ENCODE measurements at places on chromosomes 16 and 17.

DNA sequence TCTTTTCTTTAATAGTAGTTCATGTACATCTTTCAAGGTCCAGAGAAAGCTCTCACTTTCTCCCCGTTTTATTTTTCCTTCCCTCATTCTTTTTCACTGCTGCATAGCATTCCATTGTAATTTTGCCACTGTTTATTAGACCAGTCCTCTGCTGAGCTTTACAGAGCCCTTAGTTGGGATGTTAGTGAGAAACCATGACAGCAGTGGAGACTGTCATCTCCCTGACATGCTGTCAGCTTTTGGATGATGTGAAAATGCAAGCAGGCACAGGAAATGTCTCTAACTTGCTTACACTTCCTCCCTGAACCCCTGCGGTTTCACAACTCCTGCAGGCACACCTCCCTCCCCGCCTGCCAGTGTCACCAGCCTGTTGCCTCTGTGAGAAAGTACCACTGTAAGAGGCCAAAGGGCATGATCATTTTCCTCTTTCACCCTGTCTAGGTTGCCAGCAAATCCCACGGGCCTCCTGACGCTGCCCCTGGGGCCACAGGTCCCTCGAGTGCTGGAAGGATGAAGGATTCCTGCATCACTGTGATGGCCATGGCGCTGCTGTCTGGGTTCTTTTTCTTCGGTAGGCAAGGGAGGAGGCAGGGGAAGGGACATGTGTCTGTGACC is at the start of gene ITGAL:
ITGAL (plus strand) TSS at position 415 of the 615 bp plus-strand sequence; CDS start at position 511, 96 bp downstream.
- H3K27ac ChIP-seq: peak within 1 kb of the TSS; percentile 92
- peaks cover 70% of the 10 kb centered on the region for H3K4me1 ChIP-seq
- H3K4me3 ChIP-seq: peak within 1 kb of the TSS; percentile 92
- no peaks in the 10 kb centered on the region for H3K27me3 ChIP-seq

GRCh38 chr17:33802349-33803198 is 452.5 kb upstream of the CCL2 start:
- no peak overlapping the region for H3K4me3 ChIP-seq
- peaks cover 24% of the 10 kb centered on the region for H3K27me3 ChIP-seq
- H3K36me3 ChIP-seq: no peaks in the 10 kb centered on the region
- H3K4me1 ChIP-seq: no peaks in the 10 kb centered on the region
- DNase-seq: no peak

GRCh38 chr16:2428051-2428783 is 1.0 kb upstream of the CCNF start:
- H3K4me1 ChIP-seq: peaks cover 16% of the 10 kb centered on the region
- H3K36me3 ChIP-seq: peaks cover 30% of the 10 kb centered on the region
- peak overlapping the region; percentile 87 for H3K4me3 ChIP-seq
- peak overlapping the region; percentile 81 for H3K27ac ChIP-seq
- peak; percentile 61 for DNase-seq

DNA sequence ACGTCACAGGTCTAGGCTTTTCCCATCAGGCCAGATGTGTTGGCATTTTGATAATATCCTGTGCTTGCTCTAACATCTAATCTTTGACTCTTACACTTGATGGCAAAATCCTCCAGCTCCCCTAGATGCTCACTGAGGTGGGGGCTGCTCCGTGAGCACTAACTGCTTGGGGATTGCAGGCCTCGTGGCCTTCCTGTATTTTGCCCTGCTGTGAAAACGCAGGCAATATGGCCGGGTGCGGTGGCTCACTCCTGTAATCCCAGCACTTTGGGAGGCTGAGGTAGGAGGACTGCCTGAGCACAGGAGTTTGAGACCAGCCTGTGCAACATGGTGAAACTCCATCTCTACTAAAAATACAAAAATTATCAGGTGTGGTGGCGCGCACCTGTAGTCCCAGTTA is 9.7 kb upstream of the MLKL start:
- H3K27ac ChIP-seq: no peak overlapping the region
- no peaks in the 10 kb centered on the region for H3K4me1 ChIP-seq
- H3K4me3 ChIP-seq: no peak overlapping the region
- H3K27me3 ChIP-seq: no peaks in the 10 kb centered on the region
- no peak for DNase-seq

- H3K36me3 ChIP-seq: peaks cover 15% of the 10 kb centered on the region
- peaks cover 20% of the 10 kb centered on the region for H3K4me1 ChIP-seq
- H3K4me3 ChIP-seq: no peak overlapping the region
- DNase-seq: no peak
Measured at GRCh38 chr16:67579686-67580085, 17.4 kb downstream of the CTCF start.

DNA sequence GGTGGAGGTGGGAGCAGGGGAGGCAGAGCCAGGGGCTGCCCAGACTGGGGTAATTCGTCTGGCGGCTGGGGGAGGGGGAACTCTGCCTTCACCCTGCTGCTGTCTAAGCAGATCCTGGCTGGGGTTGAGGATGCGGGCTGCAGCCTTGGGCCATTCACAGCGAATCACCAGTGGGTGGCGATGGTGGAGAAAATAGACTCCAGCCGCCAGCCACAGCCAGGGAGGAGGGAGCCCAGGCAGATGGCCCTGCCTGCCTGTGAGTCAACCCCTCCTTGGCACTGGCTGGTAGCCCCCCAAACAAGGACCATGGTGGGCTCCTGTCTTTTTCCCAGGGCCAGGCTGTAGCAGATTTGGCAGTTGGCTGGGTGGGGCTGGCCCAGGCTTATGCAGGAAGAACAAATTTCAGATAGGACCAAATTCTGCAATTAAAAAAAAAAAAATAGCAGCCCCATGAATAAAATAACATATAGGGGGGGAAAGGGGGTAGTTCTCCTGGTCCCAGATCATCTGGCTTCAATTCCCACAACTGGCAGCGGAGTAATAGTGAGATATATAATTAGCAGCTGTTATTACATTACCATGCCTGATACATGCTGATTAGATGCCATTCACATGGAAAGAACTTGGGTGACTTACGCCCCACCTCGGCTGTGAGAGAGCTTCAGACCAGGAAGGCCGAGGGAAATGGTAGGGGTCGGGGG is 41.5 kb upstream of the CDH5 start:
- H3K27me3 ChIP-seq: peaks cover 2% of the 10 kb centered on the region
- no peaks in the 10 kb centered on the region for H3K36me3 ChIP-seq
- no peaks in the 10 kb centered on the region for H3K4me1 ChIP-seq
- no peak overlapping the region for H3K27ac ChIP-seq

DNA sequence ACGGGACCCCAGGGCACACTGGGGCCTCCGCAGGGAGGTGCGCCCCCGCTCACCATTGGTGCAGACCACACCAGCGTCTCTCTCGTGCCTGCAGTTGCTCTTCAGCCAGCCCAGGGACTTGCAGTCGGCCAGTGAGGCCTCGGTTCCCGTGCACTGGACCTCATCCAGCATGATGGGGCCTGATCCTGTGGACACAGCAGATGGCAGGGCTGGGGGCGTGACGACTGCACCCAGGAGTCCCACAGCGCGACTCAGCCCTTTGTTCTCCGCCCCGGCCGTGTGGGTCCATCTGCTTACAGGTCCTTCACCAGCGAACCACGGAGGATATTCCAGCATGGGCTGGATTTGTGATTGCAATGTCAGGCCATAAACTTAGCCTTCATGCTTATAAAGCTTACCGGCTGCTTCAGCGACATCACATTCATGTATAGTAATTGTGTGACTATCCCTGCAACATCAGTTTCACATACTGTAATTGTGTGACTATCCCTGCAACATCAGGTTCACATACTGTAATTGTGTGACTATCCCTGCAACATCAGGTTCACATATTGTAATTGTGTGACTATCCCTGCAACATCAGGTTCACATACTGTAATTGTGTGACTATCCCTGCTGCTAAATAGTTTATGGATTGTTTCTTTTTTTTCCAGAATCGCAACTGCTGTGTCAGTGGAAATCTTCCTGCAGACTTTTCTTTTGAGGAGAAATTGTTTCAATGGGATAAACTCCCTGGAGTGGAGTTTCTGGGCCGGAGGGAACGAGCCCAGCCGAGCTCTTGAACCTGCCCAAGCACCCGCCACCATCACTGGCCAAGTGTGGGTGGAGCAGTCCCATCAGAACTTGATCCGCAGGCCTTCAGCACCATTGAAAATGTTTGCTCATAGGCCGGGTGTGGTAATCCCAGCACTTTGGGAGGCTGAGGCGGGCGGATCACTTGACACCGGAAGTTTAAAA is 4.8 kb downstream of the LGALS3BP start:
- peaks cover 2% of the 10 kb centered on the region for H3K36me3 ChIP-seq
- no peaks in the 10 kb centered on the region for H3K27me3 ChIP-seq
- H3K4me1 ChIP-seq: peaks cover 32% of the 10 kb centered on the region

- H3K27ac ChIP-seq: no peak overlapping the region
- DNase-seq: no peak
- no peaks in the 10 kb centered on the region for H3K36me3 ChIP-seq
- no peak overlapping the region for H3K4me3 ChIP-seq
- H3K27me3 ChIP-seq: no peaks in the 10 kb centered on the region
Measured at GRCh38 chr17:54971147-54971546, 2.6 kb downstream of the STXBP4 start.

DNA sequence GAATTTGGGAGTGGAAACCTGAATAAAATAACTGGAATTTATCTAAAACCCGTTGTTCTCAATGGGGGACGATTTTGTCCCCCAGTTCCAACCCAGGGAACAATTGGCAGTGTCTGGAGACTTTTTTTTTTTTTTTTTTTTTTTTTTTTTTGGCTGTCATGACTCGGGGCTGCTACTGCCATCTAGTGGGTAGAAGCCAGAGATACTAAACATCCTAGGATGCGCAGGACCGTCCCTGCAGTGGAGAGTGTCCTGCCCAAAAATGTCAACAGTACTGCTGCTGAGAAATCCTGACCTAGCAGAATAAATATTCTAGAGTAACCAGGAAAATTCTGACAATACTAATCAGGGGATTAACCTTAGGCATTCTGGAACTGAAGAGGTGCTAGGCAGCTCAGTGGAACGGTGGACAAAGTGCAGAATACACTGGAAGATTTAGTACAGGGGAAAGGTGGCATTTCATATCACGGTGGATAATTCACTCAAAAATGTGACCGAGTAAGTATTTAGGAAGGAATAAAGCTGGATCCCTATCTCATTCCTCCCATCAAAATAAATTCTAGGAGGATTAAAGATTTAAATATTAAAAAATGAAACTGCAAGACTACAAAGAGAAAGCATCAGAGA is 107.6 kb downstream of the SPECC1 start:
- DNase-seq: peak; percentile 68
- H3K4me1 ChIP-seq: no peaks in the 10 kb centered on the region
- no peaks in the 10 kb centered on the region for H3K36me3 ChIP-seq

GRCh38 chr17:5299383-5299782 is 17.3 kb downstream of the RABEP1 start:
- peaks cover 8% of the 10 kb centered on the region for H3K36me3 ChIP-seq
- H3K4me1 ChIP-seq: peaks cover 45% of the 10 kb centered on the region
- no peaks in the 10 kb centered on the region for H3K27me3 ChIP-seq

GRCh38 chr17:70968302-70968701 is 799.0 kb downstream of the KCNJ2 start:
- no peaks in the 10 kb centered on the region for H3K36me3 ChIP-seq
- no peaks in the 10 kb centered on the region for H3K27me3 ChIP-seq
- no peaks in the 10 kb centered on the region for H3K4me1 ChIP-seq
- H3K4me3 ChIP-seq: no peak overlapping the region
- no peak for DNase-seq

- peaks cover 24% of the 10 kb centered on the region for H3K4me1 ChIP-seq
- no peaks in the 10 kb centered on the region for H3K36me3 ChIP-seq
- no peaks in the 10 kb centered on the region for H3K27me3 ChIP-seq
- H3K4me3 ChIP-seq: peak overlapping the region; percentile 91
Measured at GRCh38 chr16:84117494-84117843, 727 bp upstream of the MBTPS1 start.

DNA sequence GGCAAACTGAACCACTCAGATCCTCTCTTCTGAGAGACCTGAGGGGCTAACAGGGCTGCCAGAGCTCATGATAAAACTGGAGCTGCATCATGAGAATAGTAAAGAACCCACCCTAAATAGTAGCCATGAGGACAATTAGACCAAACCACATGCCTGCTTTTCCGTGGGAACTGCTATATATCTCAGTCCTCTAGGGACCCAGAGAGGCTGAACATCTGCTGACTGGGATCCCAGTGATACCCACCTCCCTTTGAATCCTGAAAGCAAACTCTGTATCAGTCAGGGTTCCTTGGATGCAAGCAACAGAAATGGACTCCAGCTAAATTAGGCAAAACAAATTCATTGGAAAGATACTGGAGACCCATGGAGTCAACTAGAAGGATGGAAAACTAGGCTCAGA is 6.5 kb downstream of the MT1X start:
- H3K4me3 ChIP-seq: no peak overlapping the region
- H3K27me3 ChIP-seq: no peaks in the 10 kb centered on the region
- no peak overlapping the region for H3K27ac ChIP-seq
- no peak for DNase-seq
- H3K36me3 ChIP-seq: peaks cover 6% of the 10 kb centered on the region
- peaks cover 6% of the 10 kb centered on the region for H3K4me1 ChIP-seq

DNA sequence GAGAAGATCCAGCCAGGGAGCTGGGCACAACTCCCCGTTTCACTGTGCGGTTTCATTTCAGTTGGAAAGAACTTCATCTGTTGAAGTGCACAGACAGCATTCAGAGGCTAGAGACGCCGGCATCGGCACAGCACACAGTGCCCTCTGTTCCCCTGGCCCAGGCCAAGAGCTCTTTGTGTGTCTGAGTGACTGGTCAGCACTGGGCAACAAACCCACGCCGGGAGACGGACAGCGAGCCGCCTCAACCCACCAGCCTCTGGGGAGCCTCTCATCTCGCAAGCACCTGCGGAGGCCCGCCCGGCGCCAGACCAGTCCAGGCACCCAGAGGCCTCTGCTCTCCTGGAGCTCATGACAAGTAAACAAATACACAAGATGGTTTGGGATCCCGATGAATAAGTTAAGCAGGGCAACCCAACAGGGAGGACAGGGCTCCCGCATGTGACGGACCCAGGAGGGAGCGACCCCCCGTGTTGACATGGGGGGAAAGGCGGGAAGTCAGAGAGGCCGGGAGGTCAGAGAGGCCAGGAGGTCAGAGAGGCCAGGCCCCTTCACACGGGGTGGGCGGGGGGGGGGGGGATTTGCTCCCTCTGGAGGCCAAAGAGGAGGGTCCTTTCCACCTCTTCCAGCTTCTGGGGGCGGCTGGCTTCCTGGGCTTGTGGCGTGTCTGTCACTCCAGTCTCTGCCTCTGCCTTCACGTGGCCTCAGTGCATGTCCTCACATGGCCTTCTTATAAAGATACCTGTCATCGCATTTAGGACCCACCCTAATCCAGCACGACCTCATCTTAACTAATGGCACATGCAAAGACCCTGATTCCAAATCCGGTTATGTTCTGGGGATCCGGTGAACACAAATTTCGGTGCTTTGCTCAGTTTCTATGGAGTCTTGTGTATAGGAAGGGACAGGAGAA is 25.8 kb upstream of the KLHDC4 start:
- no peak overlapping the region for H3K4me3 ChIP-seq
- H3K36me3 ChIP-seq: no peaks in the 10 kb centered on the region
- H3K4me1 ChIP-seq: no peaks in the 10 kb centered on the region
- H3K27me3 ChIP-seq: no peaks in the 10 kb centered on the region

GRCh38 chr16:17749706-17750105 is 278.9 kb upstream of the XYLT1 start:
- no peak overlapping the region for H3K4me3 ChIP-seq
- DNase-seq: no peak
- H3K27ac ChIP-seq: no peak overlapping the region
- peaks cover 11% of the 10 kb centered on the region for H3K27me3 ChIP-seq
- no peaks in the 10 kb centered on the region for H3K4me1 ChIP-seq
